MM.1S (cell line): ENCODE measurements at places on chromosomes 13 and 19.

DNA sequence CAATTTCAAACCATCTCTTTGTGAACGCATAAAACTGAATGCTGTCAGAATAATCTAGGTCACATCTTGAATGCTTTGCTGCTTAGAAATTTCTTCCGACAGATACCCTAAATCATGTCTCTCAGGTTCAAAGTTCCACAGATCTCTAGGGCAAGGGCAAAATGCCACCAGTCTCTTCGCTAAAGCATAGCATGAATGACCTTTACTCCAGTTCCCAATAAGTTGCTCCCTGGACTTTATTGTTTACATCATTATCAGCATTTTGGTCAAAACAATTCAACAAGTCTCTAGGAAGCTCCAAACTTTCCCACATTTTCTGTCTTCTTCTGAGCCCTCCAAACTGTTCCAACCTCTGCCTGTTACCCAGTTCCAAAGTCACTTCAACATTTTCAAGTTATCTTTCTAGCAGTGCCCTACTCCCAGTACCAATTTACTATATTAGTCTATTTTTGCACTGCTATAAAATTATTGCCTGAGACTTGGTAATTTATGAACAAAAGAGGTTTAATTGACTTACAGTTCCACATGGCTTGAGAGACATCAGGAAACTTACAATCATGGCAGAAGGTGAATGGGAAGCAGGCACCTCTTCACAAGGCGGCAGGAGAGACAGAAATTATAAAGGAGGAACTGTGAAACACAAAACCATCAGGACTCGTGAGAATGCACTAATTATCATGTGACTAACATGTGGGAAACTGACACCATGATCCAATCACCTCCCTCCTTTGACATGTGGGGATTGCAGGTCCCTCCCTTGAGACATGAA lies 77.0 kb downstream of the SPRY2 start:
- DNase-seq, result no peak

DNA sequence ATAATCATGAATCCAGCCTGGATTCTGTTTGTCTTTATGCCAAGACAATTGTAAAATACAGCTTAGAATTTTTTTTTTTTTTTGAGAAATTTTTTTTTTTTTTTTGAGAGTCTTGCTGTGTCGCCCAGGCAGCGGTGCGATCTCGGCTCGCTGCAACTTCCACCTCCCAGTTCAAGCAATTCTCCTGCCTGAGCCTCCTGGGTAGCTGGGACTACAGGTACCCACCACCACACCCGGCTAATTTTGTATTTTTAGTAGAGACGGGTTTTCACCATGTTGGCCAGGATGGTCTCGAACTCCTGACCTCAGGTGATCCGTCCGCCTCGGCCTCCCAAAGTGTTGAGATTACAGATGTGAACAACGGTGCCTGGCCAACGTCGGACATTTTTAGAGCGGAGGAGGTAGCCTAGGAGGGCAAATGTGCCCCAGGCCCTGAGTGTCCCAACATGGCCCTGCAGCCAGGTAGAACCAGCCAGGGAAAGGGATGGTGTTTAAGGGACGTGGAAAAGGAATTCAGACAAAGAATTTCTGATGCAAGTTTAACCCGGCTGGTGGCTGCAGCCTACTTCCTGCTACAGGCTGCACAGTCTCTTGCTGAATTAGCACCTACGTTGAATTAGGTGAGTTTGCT lies 89.8 kb downstream of the GNG7 start:
- DNase-seq, result no peak

DNA sequence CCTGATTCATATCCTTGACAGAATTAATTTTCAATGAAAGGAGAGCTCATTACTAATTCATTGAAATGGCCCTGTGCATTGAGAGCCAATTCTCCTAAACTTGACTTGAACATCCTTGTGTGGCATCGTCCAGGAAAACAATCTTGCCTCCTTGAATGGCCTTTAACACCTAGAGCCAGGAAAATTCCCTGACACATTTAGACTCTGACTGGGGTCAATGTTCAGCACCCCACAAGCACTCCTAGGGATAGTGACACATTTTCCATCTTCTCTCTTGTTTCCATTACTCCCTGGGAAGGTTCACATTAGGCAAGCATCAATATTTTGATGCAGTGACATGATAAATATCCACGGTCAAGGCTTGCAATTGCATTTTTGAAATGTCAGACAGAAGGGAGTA lies 218.9 kb downstream of the LACC1 start:
- DNase-seq, result no peak

DNA sequence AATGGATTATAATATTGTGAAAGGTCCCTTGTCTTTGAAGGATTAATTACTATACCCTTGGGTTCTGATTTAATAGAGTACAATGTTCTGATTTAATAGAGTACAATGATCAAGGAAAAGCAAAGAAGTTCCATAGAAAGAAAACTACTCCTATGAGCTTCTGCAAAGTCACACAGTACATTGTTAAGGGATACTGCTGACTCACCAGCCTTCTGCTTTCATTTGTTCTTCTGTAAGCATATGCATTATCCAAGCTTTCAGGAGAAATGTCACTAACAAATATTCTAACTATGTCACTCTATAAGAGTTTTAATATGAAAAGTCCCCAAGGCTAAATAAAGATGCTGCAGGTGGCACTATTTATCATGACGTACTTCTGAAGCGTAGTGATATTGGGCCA lies 396.7 kb downstream of the RFC3 start:
- DNase-seq, result no peak

- DNase-seq, result no peak
Measured at GRCh38 chr13:65293530-65294198, 1936.5 kb downstream of the PCDH9 start.

DNA sequence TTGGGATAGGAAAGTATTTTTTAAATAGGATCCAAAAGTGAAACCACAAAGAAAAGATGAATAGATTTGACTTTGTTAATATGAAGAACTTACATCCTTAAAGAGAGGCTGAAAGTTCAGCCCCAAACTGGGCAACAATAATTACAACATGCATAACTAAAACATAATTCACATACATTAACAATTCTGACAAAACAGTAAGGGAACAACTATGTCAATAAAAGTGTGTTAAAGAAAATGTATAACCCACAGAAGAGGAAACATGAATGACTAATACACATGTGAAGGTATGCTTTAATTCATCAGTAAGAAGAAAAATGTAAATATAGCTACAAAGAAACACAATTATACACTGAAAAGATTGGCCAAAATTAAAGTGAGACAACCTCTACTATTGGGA lies 1597.6 kb upstream of the MIR17HG start:
- DNase-seq, result no peak

DNA sequence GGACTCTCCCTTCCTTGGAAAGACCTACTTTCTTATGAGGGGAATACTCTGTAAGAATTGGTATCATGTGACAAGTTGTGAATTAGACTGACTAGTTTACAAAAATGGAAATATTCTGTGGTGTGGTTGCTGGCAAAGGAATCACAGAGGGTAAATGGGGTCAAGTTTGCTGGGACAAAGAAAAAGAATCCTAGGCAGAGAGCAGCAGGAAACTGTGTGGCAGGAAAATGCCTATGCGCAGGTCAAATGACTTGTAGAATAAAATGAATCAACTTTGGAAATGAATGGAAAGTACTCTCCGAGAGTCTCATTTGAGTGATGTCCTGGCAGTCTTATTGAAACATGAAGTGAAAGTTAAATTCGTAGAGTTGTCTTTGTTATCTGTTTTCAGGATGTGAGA lies 1250.7 kb downstream of the UQCRFS1 start:
- DNase-seq, result no peak

GRCh38 chr19:55015126-55015525 lies 22.9 kb downstream of the GP6 start:
- no peak for DNase-seq

GRCh38 chr19:43634506-43634871 lies 5.2 kb downstream of the CADM4 start:
- DNase-seq, result no peak

DNA sequence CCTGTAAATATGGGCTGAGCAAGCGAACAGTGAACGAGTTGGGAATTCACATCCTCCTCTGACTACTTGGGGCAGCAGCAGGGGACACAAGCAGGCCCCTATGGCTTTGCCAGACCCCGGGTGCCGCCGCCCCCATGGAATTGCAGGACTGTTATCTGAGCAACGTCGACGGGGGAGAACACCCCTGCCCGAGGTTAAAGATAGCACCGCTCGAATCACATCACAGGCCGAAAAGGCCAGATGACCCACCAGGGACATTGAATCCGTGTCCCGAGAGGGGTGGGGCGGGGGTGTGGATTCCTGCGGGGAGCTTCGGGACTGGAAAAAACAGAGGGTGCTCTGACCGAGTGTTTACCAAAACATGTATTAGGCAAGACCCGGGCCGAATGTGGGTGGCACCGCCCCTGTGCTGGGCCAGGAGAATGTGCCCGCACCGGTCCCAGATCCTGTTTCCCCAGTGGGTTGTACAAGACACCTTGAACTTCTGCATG lies 9.1 kb downstream of the FEM1A start:
- DNase-seq, result no peak

GRCh38 chr19:18429717-18430416 lies 8.1 kb downstream of the ISYNA1 start:
- no peak for DNase-seq

DNA sequence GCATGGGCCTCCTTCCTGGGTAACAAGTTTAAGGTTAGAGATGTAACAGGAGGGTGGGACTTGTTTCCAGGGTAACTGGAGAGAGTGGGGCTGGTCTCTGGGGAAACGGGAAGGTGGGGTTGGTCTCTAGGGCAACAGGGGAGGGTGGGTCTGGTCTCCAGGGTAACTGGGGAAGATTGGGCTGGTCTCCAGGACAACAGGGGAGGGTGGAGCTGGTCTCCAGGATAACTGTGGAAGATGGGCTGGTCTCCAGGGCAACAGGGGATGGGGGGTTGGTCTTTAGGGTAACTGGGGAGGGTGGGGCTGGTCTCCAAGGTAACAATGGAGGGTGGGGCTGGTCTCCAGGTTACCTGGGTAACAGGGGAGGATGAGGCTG lies 36.5 kb downstream of the SPTBN4 start:
- no peak for DNase-seq

DNA sequence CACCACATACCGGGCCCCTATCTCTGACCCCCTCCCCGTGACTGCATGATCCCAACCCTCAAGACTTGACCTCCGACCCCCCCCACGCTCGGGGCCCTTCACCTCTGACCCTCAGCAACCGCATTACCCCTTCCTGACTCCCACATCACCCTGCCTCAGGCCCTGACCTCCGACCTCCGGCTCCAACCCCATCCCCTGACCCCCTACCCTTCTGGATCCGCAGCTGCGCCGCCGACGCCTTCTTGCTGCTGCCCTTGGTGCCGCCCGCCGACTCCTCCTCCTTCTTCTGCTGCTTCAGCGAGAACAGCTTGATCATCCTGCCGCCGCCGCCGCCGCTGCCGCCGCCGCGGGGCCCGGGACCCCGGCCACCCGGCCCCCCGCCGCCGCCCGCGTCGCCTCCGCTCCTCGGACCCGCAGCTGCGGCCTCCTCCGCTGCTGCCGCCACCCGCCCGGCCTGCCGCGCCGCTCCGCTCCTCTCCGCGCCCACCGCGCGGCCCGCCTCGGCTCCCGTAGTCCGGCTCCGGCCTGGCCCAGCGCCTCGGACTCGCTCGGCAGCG lies at the start of gene UBE2M:
UBE2M (minus strand) TSS at position 546 of the 557 bp plus-strand sequence; CDS start at position 316, 230 bp downstream.
- DNase-seq, result peak; percentile 27

GRCh38 chr13:112978561-112979405 lies 9.8 kb downstream of the MCF2L start:
- DNase-seq, result no peak

- no peak for DNase-seq
Measured at GRCh38 chr19:6066661-6067646, 43.3 kb downstream of the RFX2 start.

GRCh38 chr19:5321066-5321642 lies 19.5 kb downstream of the PTPRS start:
- DNase-seq, result no peak

GRCh38 chr13:107421028-107421427 lies 794.3 kb downstream of the LIG4 start:
- no peak for DNase-seq

- DNase-seq, result peak; percentile 89
Measured at GRCh38 chr19:38617764-38618589, at the start of gene MAP4K1. MAP4K1 (minus strand) TSS chr19:38617953; CDS start chr19:38617895, 58 bp downstream.

DNA sequence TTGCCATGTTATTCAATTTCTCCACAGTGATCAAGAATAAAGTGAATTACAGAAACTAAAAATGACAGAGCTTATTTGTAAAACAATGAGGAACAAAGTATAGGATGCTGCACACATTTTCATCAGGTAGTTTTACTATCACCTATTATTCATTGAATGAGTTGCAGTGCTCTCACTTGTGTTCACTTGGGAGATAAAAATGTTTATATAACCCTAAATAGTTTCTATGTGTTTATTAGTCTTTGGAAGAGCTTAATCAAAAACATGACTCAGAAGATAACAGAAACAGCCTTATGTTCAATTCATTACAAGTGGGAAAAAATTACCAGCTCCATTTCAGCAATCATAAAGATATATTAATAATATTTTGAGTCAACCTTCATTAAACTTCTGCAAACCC lies 796.2 kb downstream of the SLITRK1 start:
- DNase-seq, result no peak

DNA sequence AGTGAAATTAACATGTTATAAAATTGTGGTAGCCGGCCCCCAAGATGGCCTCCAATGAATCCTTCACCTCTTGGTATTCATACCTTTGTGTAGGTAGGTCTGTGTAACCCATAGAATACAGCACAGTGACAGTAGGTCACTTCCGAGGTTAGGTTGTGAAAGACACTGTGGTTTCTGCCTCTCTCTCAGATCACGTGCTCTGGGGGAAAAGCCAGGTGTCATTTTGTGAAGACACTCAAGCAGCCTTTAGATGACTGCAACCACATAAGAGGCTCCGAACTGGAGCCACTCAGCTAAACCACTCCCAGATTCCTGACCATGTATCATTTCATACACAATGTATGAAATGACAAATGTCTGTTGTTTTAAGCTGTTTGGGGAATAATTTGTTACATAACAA lies 9.8 kb upstream of the USPL1 start:
- DNase-seq, result peak; percentile 90

- DNase-seq, result no peak
Measured at GRCh38 chr13:51342706-51343105, 3.2 kb downstream of the SERPINE3 start.

GRCh38 chr19:11191273-11191755 lies 6.0 kb downstream of the KANK2 start:
- DNase-seq, result no peak

DNA sequence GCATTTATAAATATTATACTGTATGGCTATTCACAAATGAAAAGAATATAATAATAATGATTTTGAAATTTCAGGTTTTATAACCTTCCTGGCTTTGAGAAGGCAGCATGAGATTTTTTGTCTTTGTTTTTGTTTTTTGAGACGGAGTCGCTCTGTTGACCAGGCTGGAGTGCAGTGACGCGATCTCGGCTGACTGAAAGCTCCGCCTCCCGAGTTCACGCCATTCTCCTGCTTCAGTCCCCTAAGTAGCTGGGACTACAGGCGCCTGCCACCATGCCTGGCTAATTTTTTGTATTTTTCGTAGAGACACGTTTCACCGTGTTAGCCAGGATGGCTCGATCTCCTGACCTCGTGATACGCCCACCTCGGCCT lies 64.1 kb downstream of the ZNF429 start:
- no peak for DNase-seq

GRCh38 chr13:62473190-62473943 lies 1057.7 kb upstream of the PCDH20 start:
- no peak for DNase-seq
